Large intestine (tissue), 12 donors: ENCODE measurements at places on chromosomes 12 and 14. TPM values are rescaled to one million over a fixed set of nuclear protein-coding genes. Genes with fewer than 3 reads are reported as not detected.

The MGAT4C gene
- polyA plus RNA-seq = 0.43 TPM

The SERPINA6 gene
- polyA plus RNA-seq = 0.45 TPM

The CFAP251 gene
- polyA plus RNA-seq = 2.2 TPM

The CLEC1B gene
- polyA plus RNA-seq = 0.19 TPM

The GNB3 gene
- polyA plus RNA-seq = 5.9 TPM

The RIPK3 gene
- 14.8 TPM for polyA plus RNA-seq

The MYH6 gene
- polyA plus RNA-seq = 0.03 TPM

DNA sequence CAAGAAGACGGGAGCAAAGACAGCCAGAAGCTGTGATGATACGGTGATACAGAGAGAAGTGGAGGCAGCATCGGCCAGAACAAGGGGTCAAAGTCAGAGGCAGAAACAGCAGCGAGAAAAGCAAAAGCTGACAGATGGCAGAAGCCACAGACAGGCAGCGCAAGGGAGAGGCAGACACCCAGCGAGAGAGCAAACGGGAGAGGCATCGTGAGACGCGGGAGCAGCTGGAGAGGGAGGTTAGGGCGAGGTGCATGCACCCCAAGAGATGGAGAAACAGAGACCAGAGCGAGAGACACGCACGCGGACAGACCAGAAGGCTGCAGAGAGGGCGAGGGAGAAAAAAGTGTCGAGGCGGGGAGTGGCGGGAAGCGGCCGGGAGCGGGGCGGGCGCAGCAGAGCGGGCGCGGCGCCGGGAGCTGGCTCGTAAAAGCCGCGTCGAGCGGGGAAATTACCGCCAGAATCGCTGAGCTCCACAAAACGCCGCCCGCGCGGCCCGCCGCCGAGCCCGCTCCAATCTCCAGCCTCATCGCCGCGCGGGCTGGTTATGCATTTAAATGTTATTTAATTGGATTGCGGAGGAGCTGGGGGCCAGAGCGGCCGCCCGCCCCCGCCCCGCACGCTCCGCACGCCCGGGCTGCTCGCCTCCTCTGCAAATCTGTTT, 15.6 kb downstream of the SMUG1 start:
- H3K4me1 ChIP-seq = peaks cover 12% of the 10 kb centered on the region
- H3K36me3 ChIP-seq = no peaks in the 10 kb centered on the region
- H3K27me3 ChIP-seq = peaks cover 31% of the 10 kb centered on the region
- no peak for DNase-seq

GRCh38 chr12:64532734-64533351, 77.5 kb upstream of the RASSF3 start:
- no peaks in the 10 kb centered on the region for H3K27me3 ChIP-seq
- no peak overlapping the region for H3K4me3 ChIP-seq
- H3K36me3 ChIP-seq = no peaks in the 10 kb centered on the region
- no peaks in the 10 kb centered on the region for H3K4me1 ChIP-seq
- no peak for DNase-seq

- DNase-seq = no peak
- H3K4me1 ChIP-seq = no peaks in the 10 kb centered on the region
- H3K4me3 ChIP-seq = no peak overlapping the region
Observed at GRCh38 chr14:52960627-52961026, 9.8 kb upstream of the FERMT2 start.

DNA sequence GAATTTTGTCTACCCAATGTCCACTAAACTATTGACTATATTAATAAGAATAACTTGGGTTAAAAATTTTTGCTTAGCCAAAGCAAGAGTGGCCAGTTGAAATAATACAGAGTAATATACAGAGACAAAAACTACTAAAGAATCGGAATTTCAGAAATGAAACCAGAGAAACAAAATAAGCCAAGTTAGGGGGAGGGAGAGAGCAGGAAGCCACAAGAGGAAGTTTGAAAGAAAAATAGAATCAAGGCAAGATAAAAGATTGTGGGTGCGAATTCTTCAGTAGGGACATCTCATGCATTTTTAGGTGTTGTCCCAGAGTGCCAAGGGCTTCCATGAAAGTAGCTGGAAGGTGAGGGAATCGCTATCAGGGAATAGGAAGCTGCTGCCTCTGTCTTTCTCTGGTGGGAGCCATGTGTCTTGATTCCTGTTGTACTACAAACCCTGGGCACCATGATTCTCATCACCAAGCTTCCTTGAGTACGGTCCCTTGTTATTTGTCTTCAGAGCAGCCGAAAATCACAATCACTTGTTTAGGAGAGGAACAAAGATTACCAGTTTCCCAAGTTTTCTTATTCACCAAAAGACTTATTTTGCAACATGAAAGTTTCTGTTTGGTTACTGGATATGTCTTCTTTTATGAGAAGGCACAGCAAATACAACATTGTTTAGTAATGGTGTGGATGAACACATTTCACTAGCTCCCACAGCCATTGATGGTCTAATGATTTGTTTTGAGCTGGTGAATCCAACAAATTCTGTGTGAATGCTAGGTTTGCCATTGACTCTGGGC, 16.7 kb downstream of the NEUROD4 start:
- peaks cover 14% of the 10 kb centered on the region for H3K27me3 ChIP-seq
- DNase-seq = no peak

GRCh38 chr14:52202151-52202550, 65.3 kb upstream of the PTGDR start:
- no peaks in the 10 kb centered on the region for H3K27me3 ChIP-seq
- H3K4me1 ChIP-seq = no peaks in the 10 kb centered on the region
- no peak overlapping the region for H3K4me3 ChIP-seq
- no peaks in the 10 kb centered on the region for H3K36me3 ChIP-seq

DNA sequence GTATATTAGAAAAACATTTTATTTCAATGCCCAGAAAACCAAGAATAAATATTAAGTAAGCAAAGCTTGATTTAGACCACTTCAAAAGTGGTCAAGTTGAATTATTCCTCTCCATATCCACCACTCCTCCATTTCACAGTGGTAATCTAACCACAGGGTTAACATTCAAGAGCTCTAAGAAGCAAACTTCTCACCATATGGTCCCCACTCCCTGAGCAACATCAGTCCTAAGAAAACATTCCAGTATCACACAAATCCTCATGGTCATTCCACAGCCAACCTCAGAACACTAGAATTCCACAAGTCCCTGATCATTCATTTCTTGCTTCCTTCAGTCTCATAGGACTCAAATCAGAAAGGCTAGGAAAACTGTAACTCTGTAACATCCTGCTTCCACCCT, 47.9 kb downstream of the ST8SIA1 start:
- H3K4me3 ChIP-seq = no peak overlapping the region
- no peaks in the 10 kb centered on the region for H3K27me3 ChIP-seq
- no peak overlapping the region for H3K27ac ChIP-seq
